ENCODE measurements at places on chromosomes 5 and 9.

DNA sequence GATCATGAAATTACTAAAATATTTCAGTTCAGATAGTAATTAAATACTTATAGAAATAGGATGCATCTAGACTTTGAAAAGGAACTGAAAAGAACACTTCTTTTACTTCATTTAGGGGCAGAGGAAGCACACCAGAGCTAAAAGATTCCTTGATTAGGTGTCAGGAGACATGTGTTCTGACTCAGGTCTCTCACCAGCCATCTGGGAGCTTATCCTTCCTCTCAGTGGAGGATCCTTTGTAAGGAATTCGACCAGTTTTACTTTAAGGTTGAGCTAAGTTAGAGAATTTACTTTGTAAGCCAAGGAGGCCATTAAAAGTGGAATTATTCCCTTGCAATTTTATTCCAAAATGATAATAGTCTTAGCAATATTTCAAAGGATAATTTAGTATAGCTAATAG, 16.7 kb downstream of the VCAN start:
- DNase-seq: no peak

DNA sequence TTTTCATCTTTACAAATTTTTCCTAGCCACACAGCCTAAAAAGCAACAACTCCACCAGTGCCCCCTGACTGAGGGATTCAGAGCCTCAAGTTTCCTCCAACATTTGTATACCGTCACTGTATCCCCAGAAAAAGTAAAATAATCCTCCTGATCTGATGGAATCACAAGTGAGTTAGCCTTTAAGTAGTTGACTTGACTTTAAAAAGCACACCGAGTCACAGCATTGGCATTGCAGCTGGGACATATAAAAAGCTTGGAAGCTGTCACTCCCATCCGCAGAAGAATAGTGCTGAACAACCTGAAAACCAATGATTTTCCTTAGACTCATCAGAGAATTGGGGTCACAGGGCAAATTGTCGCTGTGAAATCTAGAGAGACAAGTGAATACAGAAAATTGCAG, 41.6 kb upstream of the FBN2 start:
- DNase-seq: no peak

GRCh38 chr9:98254228-98255060, 1.0 kb downstream of the TBC1D2 start:
- DNase-seq: no peak

GRCh38 chr9:21095561-21095960, 17.8 kb upstream of the IFNB1 start:
- no peak for DNase-seq

DNA sequence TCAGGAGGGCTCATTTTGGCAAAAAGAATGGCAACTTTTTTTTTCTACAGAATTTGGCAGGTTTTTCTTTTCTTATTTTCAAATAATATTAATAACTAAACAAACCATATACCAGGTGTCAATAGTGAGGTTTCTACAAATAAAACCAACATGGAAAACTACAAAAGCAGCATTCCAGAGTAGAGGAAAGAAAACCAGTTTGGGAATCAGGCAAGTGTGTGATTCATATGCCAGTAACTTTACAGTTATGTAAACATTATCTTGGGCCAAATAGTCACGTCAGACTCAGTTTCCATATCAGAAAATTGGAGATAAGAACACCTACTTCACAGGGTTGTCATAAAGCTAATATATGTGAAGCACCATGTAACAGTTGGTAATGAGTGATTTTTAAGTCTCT, 51.7 kb downstream of the FBXW11 start:
- DNase-seq: no peak

GRCh38 chr5:110853267-110853666, 114.5 kb downstream of the SLC25A46 start:
- no peak for DNase-seq

GRCh38 chr5:158977642-158978041, 122.1 kb downstream of the EBF1 start:
- no peak for DNase-seq

DNA sequence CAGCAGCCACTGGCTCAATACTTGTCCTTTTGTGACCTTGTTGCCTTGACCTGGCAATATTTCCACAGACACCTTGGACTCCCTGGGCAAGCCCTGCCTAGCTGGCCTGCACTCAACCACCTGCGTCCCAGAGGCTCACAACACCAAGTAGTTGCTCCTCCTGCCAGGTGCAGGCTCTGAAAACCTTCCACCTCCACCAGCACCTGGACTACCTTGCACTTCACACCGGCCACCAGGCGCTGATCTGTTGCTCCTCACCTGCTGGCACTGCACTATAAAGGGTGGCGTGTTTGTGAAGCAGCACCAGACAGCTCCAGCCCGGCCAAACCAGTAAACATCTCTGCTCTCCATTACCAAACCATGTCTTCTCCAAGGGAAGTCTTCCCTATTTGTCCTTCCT, 997.7 kb downstream of the PTPRD start:
- DNase-seq: no peak

DNA sequence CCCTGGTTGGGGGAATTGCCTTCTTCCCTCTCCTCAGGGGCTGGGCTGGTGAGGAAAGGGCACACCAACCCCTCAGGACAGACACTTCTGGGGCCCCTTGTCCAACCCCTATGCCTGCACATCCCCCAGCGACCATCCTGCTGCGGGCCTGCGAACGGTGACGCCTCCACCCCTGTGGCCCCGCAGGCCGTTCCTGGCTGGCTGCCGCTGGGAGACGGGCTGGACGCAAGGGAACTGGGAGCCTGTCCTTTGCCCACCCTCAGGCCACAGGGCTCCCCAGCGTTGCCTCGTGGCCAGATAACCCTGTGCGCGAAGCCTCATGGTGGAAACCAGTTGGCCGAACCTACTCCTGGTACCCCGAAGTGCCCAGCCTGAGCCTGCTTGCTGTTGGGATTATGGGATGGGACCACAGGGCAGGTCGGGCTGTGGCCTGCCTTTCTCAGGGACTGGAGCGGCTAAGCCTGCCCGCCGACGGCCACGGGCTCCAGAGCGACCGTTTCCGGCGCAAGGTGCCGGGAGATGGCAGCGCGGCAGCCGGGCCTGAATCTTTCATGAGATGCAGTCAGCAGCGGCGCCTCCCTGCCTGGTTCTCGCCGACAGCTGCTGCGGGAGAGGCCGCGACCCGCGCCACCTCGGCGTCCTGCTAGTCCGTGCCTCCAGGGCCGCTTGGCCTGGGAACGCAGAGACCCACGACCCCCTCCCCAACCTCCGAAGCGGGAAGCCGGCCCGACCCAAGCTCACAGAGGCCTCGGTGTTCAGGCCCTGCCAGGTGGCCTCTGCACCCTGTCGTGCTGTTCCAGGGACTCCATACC, 6.5 kb upstream of the PITX1 start:
- DNase-seq: no peak

DNA sequence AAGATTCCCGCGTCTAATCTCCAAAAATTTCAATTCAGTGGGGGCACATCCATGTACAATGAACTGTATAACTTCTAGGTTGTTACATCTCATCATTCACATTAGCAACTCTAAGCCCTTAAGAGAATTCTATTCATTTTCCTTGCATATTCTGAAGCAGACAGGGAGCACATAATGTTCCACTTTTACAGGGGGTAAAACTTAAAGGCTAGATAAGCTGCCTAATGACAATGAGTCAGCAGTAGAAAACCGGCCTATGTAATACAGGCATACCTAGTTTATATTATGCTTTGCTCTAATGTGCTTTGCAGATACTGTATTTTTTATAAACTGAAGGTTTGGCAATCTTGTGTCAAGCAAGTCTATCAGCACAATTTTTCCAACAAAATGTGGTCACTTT, 40.4 kb downstream of the PTAR1 start:
- no peak for DNase-seq

DNA sequence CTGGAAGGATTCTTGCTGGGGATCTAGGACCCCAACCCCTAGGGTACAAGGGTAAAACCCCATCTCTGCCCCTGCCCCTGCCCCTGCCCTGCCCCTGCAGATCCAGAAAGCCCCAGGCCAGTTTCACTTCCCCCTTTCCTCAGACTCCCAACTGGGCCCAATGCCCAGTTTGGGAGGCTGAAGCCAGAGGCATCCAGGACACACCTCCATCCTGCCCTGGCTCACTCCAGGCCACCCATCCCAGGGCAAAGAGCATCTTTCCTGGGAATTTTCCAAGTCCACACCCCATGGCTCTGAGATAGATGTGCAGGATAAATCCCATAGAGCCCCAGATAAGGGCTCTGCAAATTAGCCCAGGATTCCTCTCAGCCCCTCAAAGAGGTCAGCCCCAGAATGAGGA, 17.4 kb downstream of the CNTFR start:
- no peak for DNase-seq

DNA sequence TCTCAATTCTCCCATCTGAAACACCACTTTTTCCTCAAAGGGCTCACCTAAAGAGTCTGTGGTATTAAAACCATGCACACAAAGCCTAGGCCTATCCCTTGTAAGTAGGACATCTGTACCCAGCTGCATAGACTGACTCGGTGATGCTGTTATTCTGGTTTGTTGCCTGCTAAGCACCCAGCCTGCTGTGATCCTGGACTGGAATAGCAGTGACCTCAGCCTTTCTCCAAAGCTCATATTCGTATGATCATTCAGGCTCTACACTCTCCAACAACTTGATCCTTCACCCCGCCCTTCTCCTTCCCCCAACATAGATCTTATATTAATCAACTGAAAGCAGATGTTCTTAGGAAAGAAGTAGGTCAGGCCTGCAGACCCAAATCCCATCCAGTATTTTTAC, 81.4 kb upstream of the WWC1 start:
- no peak for DNase-seq

DNA sequence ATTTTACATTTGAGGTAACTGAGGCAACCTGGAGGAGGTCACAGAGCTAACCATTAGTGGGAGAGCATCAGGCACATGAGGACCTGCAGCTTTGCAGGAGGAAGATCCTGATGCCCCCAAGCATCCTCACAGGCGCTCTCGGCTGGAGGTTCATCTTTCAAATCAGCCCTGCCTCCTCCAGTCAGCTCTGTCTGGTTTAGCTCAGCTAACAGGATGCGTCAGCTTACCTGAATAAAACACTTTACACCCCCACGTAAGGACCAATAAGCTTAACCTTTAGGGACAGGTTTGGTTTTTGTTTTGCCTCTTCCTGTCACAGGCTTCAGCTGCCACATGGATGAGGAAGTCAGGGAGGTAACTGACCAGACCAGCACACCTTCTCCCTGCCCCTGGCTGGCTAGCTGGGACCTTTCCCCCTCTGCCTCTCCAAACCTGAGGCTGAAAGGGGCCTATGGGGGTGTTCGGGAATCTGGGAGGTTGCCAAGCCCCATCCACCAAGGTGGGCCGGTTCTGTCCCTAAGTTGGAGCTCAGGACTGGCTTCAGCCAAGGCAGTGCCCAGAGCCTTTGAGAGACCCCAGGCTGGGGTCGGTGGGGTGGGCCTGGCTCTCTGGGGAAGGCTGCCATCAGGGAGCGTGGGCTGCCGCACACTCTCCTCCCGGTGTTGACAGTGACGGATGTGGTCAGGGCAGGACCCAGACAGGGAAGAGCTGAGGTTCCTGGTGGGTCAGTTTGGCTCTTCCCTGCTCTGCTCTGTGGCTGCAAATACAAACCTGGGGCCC, 20.0 kb upstream of the FCN1 start:
- DNase-seq: no peak

- peak; percentile 16 for DNase-seq
Measured at GRCh38 chr9:71121275-71122021, at the start of gene TRPM3. Gene TRPM3 (minus strand): TSS chr9:71121621. CDS start chr9:71121354, 267 bp downstream.

- DNase-seq: no peak
Measured at GRCh38 chr9:91047993-91048607, 246.5 kb downstream of the SYK start.

- DNase-seq: no peak
Measured at GRCh38 chr9:132572921-132573320, 9.5 kb upstream of the BARHL1 start.

- DNase-seq: no peak
Measured at GRCh38 chr5:68196876-68197275, 18.7 kb upstream of the PIK3R1 start.

DNA sequence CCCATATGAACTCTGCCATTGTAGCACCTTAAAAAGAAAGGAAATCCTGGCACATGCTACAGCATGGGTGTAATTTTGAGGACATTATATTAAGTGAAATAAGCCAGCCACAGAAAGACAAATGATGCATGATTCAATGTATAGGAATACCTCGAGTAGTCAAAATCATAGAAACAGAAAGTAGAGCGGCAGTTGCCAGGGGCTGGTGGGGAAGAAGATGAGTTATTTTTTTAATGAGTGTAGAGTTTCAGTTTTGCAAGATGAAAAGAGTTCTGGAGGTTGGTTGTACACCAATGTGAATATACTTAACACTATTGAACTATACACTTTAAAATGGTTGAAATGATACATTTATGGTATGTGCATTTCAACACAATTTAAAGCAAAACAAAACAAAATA, 133.0 kb downstream of the ZDHHC21 start:
- DNase-seq: no peak

Measured in NCI-H526 (cell line).